ENCODE measurements at places on chromosomes 13 and 19.

- DNase-seq, result no peak
Observed at GRCh38 chr19:13844130-13844631, 32.8 kb upstream of the NANOS3 start.

- no peak for DNase-seq
Observed at GRCh38 chr13:52421216-52421615, 15.2 kb upstream of the THSD1 start.

GRCh38 chr19:49224879-49225278 is 67.3 kb downstream of the TRPM4 start:
- DNase-seq, result no peak

- DNase-seq, result no peak
Observed at GRCh38 chr13:51848674-51849073, 3.7 kb upstream of the TMEM272 start.

- no peak for DNase-seq
Observed at GRCh38 chr19:54459282-54460229, 4.0 kb downstream of the LENG9 start.
